ENCODE measurements at places on chromosomes 5 and 9. TPM values are rescaled to one million over a fixed set of nuclear protein-coding genes. Genes with fewer than 3 reads are reported as not detected.

DNA sequence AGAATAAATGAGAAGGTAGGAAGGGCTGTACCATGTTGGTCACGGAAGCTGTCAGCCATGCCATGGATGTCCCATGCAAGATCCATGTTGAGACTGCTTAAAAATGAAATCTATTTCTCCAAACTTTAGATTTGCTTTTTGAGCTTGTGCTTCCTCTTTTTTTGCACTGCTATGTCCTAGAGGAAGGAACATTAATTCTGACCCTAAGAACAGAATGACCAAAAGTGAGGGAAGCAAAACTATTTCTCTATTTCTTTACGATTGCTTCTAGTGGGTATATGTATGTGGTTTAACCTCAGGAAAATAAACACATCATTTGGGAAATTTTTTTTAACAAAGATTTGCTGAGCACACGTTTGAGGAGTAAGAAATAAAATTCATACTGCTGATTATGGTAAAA, 84.6 kb downstream of the USP20 start:
- DNase-seq, result no peak
- H3K27me3 ChIP-seq, result no peaks in the 10 kb centered on the region
- peaks cover 5% of the 10 kb centered on the region for H3K36me3 ChIP-seq
- peaks cover 27% of the 10 kb centered on the region for H3K4me1 ChIP-seq

DNA sequence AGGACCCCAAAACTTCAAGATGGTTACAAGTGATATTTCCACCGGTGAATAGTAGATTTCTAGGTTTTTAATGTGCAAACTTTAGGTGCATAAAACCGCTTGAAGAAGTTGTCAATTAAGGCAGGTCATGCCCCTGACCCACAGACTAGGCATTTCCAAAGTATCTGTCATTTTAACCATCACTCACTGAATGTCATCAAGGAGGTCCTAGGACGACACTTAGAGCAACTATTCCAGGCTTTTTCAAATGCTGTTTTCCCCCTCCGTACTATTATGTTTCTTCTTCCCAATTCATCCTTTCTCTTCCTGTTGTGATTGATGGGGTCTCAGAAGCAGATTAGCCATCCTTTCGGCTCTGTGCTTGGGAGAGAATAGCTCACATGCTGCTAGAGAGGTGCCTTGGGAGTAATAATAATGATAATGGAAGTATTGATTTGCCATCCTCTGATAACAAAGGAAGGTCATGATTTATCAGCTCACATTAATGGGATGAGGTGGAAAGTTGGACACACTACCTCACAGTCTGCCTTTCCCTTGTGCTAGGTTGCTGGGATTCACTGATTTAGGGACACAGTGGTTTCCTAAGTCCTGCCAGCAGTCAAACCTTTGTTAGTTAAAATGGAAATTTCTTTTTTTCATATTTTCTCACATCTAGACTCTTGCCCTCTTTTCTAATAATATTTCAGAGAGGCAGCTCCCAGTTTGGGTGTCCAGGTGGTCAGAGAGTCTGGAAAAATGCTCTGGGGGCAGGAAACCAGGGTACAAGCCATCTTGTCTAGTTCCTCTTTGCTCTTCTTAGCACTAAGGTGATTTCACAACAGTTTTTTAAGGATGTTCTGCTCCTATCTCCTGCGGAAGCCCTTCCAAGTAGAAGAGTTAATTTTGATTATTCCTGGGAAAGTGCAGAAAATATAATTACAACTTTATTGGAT, 67.0 kb downstream of the PTTG1 start:
- no peaks in the 10 kb centered on the region for H3K27me3 ChIP-seq
- no peak for DNase-seq
- no peaks in the 10 kb centered on the region for H3K4me1 ChIP-seq
- no peak overlapping the region for H3K27ac ChIP-seq
- H3K36me3 ChIP-seq, result no peaks in the 10 kb centered on the region

Gene CORO2A
- 10.8 TPM for total RNA-seq

- no peak overlapping the region for H3K4me3 ChIP-seq
- peaks cover 12% of the 10 kb centered on the region for H3K36me3 ChIP-seq
- DNase-seq, result no peak
- no peaks in the 10 kb centered on the region for H3K4me1 ChIP-seq
- peaks cover 22% of the 10 kb centered on the region for H3K27me3 ChIP-seq
Measured at GRCh38 chr5:91016954-91017700, 366.0 kb downstream of the ARRDC3 start.

DNA sequence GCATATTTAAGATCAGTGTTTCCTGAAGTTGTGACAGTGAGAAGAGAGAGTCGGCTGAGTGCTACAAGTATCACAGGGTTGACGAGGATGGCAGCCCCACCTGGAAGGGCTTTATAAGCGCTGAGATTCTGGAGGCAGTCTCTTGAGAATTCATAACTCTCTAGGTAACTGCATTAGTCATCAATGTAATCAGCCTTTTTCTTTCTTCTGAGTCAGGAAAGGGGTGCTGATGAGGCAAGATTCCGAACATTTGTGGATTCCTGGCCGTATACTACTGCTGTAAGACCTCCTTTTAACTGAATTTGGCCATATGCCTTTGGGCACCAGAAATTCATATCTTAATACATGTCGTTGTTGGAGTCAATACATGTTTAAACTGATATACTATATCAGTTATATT, 6.6 kb upstream of the RNF20 start:
- no peaks in the 10 kb centered on the region for H3K4me1 ChIP-seq
- H3K27me3 ChIP-seq, result peaks cover 24% of the 10 kb centered on the region
- no peak overlapping the region for H3K27ac ChIP-seq
- H3K36me3 ChIP-seq, result no peaks in the 10 kb centered on the region
- H3K4me3 ChIP-seq, result no peak overlapping the region
- no peak for DNase-seq

DNA sequence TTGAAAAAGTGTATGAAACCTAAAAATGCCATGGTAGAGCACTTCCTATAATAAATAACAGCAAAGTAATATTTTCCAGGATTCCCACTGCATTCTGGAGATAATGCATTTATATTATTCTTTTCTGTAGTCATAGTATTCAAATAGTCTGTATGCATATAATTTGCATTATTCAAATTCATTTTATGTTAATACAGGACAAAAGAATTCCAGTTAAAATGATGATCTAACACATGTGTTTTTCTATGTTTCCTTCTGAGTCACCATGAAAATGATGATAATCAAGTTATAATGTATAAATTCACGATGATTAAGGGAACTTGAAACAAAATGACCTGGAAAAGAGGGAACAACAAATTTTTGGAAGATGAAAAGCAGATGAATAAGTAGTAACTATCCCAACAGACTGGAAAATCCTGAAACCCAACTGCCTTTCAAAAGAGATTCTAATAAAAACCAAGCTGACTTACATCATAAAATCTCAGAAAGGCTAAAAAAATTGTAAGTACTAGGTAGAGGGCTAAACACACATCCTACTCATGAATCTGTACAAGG, 358.6 kb upstream of the PAPPA start:
- no peaks in the 10 kb centered on the region for H3K4me1 ChIP-seq
- no peak overlapping the region for H3K27ac ChIP-seq
- peaks cover 6% of the 10 kb centered on the region for H3K36me3 ChIP-seq
- no peaks in the 10 kb centered on the region for H3K27me3 ChIP-seq
- H3K4me3 ChIP-seq, result no peak overlapping the region

DNA sequence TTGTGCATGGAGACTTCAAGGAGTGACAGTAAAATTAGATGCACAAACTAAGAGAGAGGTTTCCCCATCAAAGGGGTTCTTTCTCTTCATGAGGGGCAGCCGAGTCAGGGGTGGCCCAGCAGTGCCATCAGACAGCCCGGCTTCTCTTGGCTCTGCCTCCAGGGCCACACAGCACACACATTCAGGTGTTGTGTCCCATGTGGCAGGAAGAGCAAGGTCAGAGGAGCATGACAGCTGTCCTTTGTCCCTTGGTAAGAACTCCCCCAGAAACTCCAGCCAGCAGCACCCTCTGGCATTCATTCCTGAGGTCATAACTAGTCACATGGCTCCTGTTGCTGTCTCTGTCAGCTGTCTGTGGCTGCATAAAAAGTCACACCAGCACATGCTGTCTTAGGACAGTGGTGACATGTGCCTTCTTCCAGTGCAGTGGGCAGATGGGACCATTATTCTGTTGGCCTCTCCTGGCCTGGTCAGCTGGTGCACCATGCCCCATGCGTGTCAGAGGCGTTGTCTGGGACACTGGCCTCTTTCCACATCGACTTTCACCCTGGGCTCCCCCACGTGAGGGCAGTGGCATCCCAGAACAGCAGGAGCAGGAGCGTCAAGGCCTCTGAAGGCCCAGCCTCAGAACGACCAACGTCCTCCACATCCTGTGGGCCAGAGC, 78.4 kb upstream of the OTULINL start:
- no peak for DNase-seq
- no peak overlapping the region for H3K4me3 ChIP-seq
- H3K4me1 ChIP-seq, result no peaks in the 10 kb centered on the region
- no peaks in the 10 kb centered on the region for H3K27me3 ChIP-seq

- no peak overlapping the region for H3K4me3 ChIP-seq
- H3K27me3 ChIP-seq, result no peaks in the 10 kb centered on the region
- H3K36me3 ChIP-seq, result peaks cover 17% of the 10 kb centered on the region
- H3K27ac ChIP-seq, result no peak overlapping the region
- DNase-seq, result no peak
- peaks cover 29% of the 10 kb centered on the region for H3K4me1 ChIP-seq
Measured at GRCh38 chr5:75457161-75457560, 54.3 kb downstream of the CERT1 start.

- peaks cover 7% of the 10 kb centered on the region for H3K4me1 ChIP-seq
- no peak for DNase-seq
- no peak overlapping the region for H3K27ac ChIP-seq
- H3K4me3 ChIP-seq, result no peak overlapping the region
- H3K27me3 ChIP-seq, result no peaks in the 10 kb centered on the region
Measured at GRCh38 chr5:133124891-133125290, 73.1 kb downstream of the HSPA4 start.

- H3K4me1 ChIP-seq, result peaks cover 5% of the 10 kb centered on the region
- peaks cover 63% of the 10 kb centered on the region for H3K27me3 ChIP-seq
- H3K36me3 ChIP-seq, result peaks cover 12% of the 10 kb centered on the region
- no peak overlapping the region for H3K27ac ChIP-seq
- DNase-seq, result no peak
Measured at GRCh38 chr9:127380479-127380878, 16.5 kb upstream of the SLC2A8 start.

DNA sequence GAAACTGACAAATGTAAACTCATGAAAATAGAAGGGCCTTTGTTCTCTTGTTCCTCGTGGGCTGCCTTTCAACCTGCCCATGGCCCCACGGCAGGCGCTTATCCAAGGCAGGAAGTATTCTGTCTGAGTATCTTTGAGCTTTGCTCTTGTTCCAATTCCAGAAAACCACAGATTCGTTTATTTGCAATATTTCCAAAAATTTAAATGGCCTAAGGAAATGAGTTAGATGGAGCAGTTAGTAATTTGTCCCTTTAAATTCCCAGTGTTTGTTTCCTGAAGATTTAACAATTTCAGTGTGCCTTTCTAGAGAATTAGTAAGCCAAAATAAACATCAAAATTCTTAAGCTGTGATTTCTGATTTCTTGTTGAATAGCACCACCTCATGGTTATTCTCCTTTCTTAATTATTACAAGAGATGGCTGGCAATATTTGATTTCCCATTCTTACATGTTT, 299.4 kb upstream of the RASA1 start:
- no peak overlapping the region for H3K27ac ChIP-seq
- peaks cover 8% of the 10 kb centered on the region for H3K27me3 ChIP-seq
- H3K4me1 ChIP-seq, result peaks cover 3% of the 10 kb centered on the region

- H3K36me3 ChIP-seq, result no peaks in the 10 kb centered on the region
- H3K4me1 ChIP-seq, result peaks cover 35% of the 10 kb centered on the region
- no peak for DNase-seq
- no peaks in the 10 kb centered on the region for H3K27me3 ChIP-seq
Measured at GRCh38 chr9:79572032-79572607, 355 bp downstream of the TLE4 start.

GRCh38 chr5:176366232-176366894, 1.1 kb downstream of the ARL10 start:
- peak overlapping the region; percentile 60 for H3K27ac ChIP-seq
- H3K4me3 ChIP-seq, result peak overlapping the region; percentile 86
- no peaks in the 10 kb centered on the region for H3K27me3 ChIP-seq
- no peaks in the 10 kb centered on the region for H3K36me3 ChIP-seq
- DNase-seq, result no peak

DNA sequence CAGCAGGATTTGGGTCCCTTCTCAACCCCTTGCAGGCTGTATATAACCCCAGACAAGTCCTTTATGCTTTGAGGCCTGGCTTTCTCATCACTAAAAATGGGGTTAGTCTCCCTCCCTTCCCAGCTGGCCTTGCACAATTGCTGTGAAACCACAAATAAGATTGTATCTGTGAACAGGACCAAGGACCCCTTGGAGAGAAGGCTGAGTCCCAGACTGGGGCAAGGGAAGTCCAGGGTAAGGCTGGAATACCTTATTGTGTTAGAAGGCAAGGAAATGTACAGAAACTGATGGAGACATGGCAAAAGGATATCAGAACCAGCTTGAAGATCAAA, 11.4 kb downstream of the MACROH2A1 start:
- H3K36me3 ChIP-seq, result peaks cover 72% of the 10 kb centered on the region
- H3K4me3 ChIP-seq, result no peak overlapping the region
- H3K4me1 ChIP-seq, result peaks cover 77% of the 10 kb centered on the region
- DNase-seq, result no peak
- H3K27ac ChIP-seq, result no peak overlapping the region

DNA sequence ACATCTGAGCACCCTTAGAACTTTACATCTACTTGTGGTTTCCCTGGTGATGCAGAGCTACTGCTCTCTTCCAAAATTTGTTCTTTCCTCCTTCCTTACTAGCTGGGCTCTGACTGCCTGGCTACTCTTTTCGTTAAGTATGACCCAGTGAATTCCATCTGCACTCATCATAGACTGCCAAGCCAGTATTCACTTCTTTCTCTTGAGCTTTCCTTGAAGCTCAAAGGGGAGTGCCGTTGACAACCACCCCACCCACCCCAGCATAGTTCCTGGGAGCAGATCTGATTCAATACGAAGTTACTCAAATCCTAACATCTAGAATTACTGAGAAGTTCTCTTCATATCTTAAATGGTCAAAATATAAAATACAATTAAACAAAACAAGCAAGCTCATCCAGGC, 190.5 kb downstream of the ADAMTS12 start:
- no peak overlapping the region for H3K4me3 ChIP-seq
- no peak overlapping the region for H3K27ac ChIP-seq
- H3K36me3 ChIP-seq, result peaks cover 4% of the 10 kb centered on the region
- H3K27me3 ChIP-seq, result no peaks in the 10 kb centered on the region
- H3K4me1 ChIP-seq, result no peaks in the 10 kb centered on the region

- DNase-seq, result no peak
- no peak overlapping the region for H3K4me3 ChIP-seq
- no peak overlapping the region for H3K27ac ChIP-seq
- peaks cover 13% of the 10 kb centered on the region for H3K4me1 ChIP-seq
Measured at GRCh38 chr5:95533761-95534160, 21.0 kb downstream of the SKIC3 start.

- no peaks in the 10 kb centered on the region for H3K4me1 ChIP-seq
- DNase-seq, result no peak
- no peak overlapping the region for H3K4me3 ChIP-seq
- H3K27me3 ChIP-seq, result no peaks in the 10 kb centered on the region
- no peaks in the 10 kb centered on the region for H3K36me3 ChIP-seq
- no peak overlapping the region for H3K27ac ChIP-seq
Measured at GRCh38 chr9:26335116-26335515, 557.5 kb downstream of the CAAP1 start.

Gene TMEM252
- total RNA-seq, result not detected
